Stimulated activated naive CD8-positive, alpha-beta T cell treated with anti-CD3 and anti-CD28 coated beads, Interleukin-15, amount 100 ng/mL, for 72 hours (primary cell): ENCODE measurements at places on chromosomes 5 and 9.

DNA sequence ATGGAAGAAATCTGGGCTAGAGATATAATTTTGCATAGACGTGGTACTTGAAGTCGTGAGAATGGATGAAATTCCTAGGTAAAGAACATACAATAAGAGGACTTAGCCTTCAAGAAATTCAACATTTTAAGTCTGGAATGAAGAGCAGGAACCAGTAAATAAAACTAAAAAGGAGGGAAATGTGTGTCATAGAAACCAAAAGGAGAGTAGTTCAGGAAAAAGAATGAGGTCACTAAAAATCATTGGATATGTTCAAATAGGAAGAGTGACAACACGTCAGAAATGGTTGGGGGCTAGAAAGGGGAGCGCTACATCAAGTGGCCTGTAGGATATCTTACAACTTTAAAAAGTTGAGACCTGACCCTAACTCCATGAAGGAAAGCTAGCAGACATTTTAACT, 44.0 kb downstream of the PFDN1 start:
- DNase-seq, result no peak

GRCh38 chr9:76564297-76564696, 105.3 kb downstream of the GCNT1 start:
- no peak for DNase-seq

- no peak for DNase-seq
Observed at GRCh38 chr5:555058-555623, 30.9 kb upstream of the SLC9A3 start.

- DNase-seq, result no peak
Observed at GRCh38 chr9:34496149-34496712, 26.6 kb downstream of the ENHO start.

GRCh38 chr9:3238236-3238635, 287.6 kb downstream of the RFX3 start:
- no peak for DNase-seq

- DNase-seq, result no peak
Observed at GRCh38 chr9:127947841-127948710, 10.4 kb upstream of the DPM2 start.
